ENCODE measurements at places on chromosomes 7 and 10. TPM values are rescaled to one million over a fixed set of nuclear protein-coding genes. Genes with fewer than 3 reads are reported as not detected.

Gene LDB3
- not detected for total RNA-seq

Gene SMARCD3
- total RNA-seq, result 5.8 TPM

Gene GRM8
- not detected for total RNA-seq

Gene ZNF804B
- total RNA-seq, result not detected

Gene NME8
- total RNA-seq, result not detected

Gene TWIST1
- total RNA-seq, result not detected

Gene SLC16A12
- total RNA-seq, result 0.80 TPM

Gene JMJD1C
- total RNA-seq, result 212 TPM
